ENCODE measurements at places on chromosomes 3 and 15. TPM values are rescaled to one million over a fixed set of nuclear protein-coding genes. Genes with fewer than 3 reads are reported as not detected.

- no peak for DNase-seq
These were observed 268.0 kb upstream of the ARRDC4 start for GRCh38 chr15:97692301-97693015.

DNA sequence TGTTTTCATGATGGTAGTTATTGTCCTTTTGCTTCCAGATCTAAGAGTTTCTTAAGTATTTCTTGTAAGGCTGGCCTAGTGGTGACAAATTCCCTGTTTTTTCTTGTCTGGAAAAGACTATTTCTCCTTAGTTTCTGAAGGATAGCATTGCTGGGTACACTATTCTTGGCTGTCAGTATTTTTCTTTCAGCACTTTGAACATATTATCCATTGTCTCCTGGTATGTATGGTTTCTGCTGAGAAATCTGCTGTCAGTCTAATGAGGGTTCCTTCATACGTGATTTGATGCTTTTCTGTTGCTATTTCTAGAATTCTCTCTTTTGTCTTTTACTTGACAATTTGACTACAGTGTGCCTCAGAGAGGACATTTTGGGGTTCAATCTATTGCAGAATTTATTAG is 134.3 kb downstream of the CGGBP1 start:
- no peak for DNase-seq

GRCh38 chr3:148998715-148999423 is 7.5 kb downstream of the GYG1 start:
- DNase-seq, result no peak

- no peak for DNase-seq
These were observed 15.2 kb downstream of the DIS3L start for GRCh38 chr15:66308531-66308930.

- DNase-seq, result no peak
These were observed 26.4 kb upstream of the LAMP3 start for GRCh38 chr3:183188895-183189462.

GRCh38 chr3:40652072-40652471 is 127.3 kb downstream of the ZNF621 start:
- DNase-seq, result no peak

DNA sequence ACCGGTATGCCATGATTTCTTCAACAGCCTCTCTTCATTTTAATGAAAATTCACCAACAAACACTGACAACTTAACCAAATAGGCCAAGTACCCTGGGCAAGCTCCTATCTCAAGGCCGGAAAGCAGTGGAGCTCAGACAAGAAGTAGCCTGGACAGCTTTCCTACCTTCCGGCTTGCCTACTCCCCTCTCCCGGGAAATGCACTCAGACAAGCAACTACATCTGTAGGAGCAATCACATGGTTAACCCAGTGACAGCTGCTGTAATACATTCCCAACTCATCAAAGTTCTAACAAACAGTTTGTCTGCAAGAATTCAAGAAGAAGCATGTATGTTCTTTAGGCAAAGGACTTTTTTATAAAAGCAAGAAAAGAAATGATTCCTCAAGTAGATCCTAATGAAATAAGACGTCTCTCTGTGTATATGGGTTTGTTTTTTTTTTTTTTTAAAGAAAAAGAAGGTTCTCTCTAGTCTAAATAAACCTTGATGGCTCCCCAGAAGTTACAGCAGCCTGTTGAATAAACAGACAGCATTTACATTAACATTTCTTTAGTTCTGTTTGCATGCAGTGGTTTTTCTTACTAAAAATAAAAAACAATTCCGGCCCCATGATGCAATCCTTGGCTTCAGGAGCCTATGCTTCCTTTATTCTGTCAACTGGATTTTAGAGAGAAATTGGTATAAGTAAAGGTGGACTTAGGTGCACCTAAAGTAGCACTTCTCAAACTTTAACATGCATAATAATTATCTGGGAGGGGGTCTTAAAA is 278.7 kb downstream of the NEK10 start:
- no peak for DNase-seq

DNA sequence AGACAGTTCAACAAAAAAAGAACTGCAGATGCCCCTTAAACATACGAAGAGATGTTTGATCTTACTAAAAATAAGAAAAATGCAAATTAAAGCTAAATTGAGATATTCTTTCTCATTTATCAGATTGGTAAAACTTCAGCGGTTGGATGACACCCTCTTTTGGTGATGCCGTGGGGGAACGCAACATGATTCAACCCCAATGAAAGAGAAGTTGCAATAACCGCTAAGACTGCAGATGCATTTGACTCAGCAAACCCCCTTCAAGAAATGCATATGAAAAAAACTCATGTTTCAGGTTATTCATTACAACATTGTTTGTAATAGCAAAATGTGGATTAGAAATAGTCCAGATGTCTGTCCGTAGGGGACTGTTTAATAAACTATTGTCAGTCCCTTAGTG is 3.6 kb downstream of the KLHL6 start:
- no peak for DNase-seq

DNA sequence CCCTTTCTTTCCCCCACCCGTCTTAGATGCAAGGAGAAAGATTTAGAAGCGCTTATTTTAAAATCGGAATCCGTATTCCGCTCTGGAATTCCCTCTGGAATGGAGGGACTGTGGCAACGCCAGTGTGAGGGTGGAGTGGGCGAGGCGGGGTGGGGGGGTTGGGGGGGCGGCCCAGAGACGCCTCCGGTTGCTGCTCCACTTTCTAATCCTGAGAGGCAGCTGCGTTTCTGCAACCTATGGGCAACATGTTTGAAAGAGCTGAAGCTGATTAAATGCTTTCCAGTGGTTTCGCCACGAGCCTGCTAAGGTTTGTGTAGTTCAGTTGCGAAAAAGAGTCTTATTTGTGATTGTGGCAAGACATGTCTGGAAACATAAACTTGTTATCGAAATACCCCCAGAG is at the start of gene CCK:
Gene CCK (minus strand): TSS at position 101 of the 400 bp plus-strand sequence. CDS start 2,555 bp downstream, outside the sequence.
- no peak for DNase-seq

DNA sequence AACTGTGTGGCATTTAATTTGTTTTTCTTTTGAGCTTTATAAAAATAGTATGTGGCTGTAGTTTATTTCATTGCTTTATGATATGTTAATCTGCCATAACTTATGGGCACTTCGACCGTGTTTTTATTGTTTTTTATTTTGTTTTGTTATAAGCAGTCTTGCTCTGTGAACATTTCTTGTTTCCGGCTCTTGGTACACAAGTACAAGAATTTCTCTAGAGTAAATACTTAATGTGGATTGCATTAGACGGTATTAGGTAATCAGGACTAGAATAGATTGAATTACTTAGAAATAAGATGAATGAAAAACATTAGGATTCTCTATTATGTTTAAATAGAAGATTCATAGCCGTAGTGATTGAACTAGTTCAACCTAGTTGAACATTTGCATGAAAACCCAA is 2.1 kb downstream of the ZFAND6 start:
- no peak for DNase-seq

DNA sequence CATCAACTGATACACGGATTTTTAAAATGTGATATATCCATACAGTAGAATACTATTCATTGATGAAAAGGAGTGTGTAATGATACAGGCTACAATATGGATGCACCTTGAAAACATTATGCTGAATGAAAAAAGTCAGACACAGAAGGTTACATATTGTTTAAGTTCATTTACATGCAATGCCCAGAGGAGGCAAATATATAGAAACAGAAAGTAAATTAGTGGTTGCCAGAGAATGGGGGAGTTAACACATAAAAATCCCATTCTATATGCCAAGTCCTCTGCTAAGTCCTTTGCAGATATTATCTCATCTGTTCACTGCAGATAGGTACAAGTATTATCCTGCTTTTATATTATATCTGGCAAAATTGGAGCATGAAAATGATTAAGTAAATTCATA is 22.1 kb upstream of the CDIN1 start:
- DNase-seq, result no peak

DNA sequence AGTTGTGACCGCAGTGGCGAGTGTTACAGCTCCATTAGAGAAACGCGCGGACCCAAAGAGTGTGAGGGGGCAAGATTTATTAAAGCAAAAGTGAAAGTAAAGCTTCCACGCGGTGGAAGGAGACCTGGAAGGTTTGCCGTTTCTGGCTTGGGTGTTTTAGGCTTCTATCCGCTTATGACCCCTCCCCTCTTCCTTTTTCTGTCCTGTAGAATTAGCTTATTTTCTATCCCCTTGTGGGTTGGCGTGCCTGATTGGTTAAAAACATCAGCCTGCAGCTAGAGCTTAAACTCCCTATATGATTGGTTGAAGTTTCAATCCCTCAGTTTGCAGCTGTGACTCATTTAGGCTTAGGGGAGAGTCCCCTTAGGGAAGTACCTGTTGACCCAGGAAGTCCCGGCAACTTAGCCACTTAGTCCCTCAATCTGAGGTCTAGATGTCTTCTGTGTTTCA is 39.6 kb downstream of the C3orf38 start:
- no peak for DNase-seq

DNA sequence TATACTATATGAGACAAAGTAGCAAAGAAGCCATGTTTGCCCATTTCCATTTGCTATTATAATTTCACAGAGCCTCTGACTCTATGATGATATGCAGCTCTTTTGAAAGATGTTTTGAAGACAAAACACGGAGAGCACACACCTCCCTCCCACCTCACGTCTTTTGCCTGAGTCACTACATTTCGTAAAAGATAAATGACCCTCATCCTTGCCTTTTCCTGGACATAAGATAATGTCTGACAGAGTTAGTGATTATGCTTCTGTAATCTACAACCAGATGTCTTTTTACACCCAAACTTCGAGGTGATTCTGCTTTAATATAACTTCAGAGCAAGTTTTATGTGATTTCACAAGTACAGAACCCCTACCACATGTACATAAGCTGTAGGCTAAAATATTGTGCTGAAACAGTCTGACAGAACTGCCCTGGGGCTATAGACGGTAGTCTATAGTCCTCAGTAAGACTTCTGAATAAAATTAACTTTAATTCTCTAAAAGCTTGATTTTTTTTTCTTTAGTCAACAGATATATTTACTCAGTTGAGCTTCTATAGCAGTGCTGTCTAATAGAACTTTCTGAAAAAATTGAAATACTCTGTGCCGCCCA is 99.9 kb downstream of the CD200R1L start:
- no peak for DNase-seq

DNA sequence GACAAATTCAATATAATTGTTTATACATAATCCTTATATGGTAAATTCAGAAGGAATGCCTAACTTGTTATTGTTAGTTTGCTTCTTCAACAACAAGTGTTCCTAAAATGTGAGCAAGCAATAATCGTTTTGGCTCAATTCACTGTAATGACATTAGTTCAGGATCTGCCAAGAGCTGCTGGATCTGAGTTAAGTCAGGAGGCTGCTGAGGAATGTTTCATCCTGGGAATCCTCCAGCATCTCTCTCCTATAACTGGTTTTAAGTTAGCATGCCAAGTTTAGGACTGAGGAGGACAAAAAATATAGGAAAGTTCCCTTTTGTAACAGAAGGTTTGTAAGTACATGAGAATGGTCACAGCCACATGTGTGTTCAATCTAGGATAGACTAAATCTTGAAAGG is 4.9 kb upstream of the GTF2A2 start:
- DNase-seq, result no peak

- DNase-seq, result no peak
These were observed 346.1 kb downstream of the CHST2 start for GRCh38 chr3:143465666-143466065.

DNA sequence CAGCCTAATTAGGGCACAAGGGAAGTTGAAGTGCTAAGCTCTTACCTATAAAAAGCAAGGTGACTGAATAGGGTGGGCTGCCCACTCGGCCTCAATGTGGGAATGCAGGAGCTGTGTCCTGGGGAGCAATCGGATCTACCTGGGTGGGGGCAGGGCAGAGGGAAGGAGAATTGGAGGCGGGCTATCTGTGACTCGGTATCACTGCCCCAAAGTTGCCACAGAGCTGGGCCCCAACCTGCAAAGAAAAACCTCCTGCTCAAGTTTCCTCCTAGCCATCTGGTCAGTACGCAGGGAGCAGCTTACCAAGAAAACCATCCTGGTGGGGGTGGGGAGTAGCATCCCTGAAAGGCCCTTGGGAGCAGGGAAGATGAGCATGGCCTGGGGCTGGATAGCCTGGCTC is 10.7 kb downstream of the CIB2 start:
- no peak for DNase-seq

- DNase-seq, result no peak
These were observed 76.9 kb upstream of the RPL32 start for GRCh38 chr3:12918231-12918630.

DNA sequence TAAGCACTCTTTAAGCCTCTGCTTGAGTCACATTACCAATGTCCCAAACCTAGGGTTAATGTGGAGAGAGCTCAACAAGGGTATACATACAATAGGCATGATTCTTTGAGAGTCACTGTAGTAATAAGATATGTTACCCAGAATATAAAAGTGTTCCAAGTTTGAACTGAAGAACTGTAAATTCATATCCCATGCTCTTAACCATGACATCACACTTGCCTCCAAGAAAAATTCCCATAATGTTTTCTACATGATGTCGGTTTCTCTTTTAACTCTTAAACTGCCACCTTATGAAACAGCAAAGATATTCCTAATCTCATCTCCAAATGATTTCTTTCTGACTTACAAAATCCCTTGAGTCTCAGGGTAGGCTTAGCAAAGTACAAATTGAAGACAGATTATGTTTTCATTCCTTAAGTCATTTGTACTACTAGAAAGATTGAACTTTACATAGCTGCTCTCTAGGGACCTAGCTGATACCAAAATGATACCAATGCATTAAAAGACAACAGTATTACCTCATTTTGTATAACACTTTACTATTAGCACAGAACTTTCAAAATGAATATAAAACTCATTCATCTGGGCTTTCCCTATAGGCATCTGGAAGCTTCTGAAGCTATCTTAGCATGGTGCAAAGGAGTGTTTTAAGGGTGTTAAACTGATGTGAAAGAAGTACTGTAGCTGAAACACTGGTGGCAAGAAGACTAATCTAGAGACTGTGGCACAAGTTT is 127.1 kb downstream of the KCNMB2 start:
- no peak for DNase-seq

- DNase-seq, result no peak
These were observed 24.7 kb downstream of the PTH1R start for GRCh38 chr3:46902188-46902631.

DNA sequence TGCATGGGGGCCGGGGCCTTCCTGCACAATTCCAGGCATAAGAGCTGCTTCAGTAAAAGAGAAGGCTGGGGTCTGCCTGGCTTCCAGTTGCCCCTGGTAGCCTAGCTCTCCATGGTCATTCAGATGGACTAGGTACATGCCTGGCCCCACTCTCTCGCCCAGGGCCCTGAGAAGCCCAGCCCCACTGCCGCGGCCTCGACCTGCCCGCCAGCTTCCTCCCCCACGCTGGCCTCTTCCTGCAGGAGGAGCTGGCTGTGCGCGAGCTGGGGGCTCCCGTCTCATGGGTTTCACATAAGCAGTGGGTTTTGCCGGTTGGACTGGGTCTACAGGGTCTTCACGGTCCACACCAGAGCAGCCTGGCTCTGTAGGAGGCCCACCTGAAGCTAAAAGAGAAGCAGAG is 3.6 kb downstream of the PRR20G start:
- no peak for DNase-seq

- DNase-seq, result no peak
These were observed 59.6 kb downstream of the RHCG start for GRCh38 chr15:89436560-89437311.

ACTC1 gene
- total RNA-seq, result 15.0 TPM

LIPC gene
- total RNA-seq, result not detected

GLDN gene
- 5.9 TPM for total RNA-seq

CLDN18 gene
- not detected for total RNA-seq

FSTL1 gene
- total RNA-seq, result 387 TPM

FAM174B gene
- total RNA-seq, result 4.9 TPM

SLC12A1 gene
- total RNA-seq, result not detected

All from vagina (tissue), 2 donors.